ENCODE measurements at places on chromosomes 11 and 22.

DNA sequence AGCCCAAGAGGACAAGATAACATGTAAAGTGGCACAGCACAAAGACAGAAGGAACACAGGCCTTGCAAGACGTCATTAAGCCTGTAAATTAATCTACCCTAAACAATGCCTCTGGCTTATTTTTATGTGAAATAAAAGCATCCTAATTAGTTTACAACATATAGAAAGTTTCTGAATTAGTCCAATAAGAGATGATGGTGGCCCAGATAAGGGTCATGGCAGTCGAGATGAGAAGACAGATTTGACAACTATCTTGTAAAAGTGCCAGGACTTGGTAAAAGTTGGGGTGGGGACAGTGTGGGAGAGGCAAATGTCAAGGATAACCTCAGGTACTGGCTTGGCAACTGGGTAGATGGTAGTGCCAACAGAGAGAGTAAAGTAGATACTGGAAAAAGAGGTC is 13.6 kb downstream of the XRRA1 start:
- no peak for DNase-seq

DNA sequence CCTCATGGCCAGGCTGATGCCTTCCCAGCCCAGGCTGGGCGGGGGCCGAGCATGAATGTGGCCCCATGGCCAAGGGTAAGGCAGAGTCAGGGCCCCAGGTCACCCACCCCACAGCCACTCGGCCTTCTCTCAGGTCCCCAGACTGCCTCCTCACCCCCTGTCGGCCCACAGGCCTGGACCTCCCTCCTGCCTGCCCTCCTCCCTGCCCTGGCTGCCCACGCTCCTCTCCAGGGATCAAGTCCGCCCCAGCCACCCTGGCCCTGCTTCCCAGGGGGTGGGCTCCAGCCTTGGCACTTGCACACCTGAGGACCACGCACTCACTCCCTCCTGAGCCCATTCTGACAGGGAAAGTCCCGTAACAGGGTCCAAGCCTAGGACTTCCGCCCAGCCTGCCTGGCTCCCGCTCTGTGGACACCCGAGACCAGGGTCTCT is 37.8 kb upstream of the TH start:
- no peak for DNase-seq

DNA sequence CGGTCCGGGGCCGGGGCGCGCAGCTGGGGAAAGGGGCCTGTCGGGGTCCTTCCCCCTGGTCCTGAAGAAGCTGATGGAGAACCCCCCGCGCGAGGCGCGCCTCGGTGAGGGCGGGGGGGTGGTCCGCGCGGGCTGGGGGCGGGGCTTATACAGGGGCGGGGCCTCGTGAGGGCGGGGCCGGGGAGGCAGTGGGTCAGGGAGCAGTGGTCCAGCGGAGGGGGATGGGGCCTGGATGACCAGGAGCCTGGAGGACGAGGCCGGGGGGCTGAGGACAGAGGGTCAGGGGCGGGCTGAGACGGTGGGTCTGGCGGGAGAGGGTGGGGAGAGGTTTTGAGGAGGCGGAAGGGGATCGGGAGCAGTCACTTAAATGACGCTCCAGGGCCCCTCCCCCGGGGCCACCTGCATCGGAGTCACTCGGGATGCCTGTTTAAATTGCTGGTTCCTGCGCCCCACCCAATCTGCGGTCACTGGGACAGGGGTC is 396 bp downstream of the TEF start:
- DNase-seq, result no peak

- no peak for DNase-seq
Observed at GRCh38 chr11:85945788-85946187, 90.6 kb downstream of the CCDC83 start.

GRCh38 chr11:17353821-17354600 is 2.4 kb downstream of the NCR3LG1 start:
- DNase-seq, result no peak

- DNase-seq, result no peak
Observed at GRCh38 chr22:41407433-41407832, 25.7 kb downstream of the TEF start.

GRCh38 chr11:103450241-103450640 is 341.0 kb downstream of the DYNC2H1 start:
- DNase-seq, result no peak

DNA sequence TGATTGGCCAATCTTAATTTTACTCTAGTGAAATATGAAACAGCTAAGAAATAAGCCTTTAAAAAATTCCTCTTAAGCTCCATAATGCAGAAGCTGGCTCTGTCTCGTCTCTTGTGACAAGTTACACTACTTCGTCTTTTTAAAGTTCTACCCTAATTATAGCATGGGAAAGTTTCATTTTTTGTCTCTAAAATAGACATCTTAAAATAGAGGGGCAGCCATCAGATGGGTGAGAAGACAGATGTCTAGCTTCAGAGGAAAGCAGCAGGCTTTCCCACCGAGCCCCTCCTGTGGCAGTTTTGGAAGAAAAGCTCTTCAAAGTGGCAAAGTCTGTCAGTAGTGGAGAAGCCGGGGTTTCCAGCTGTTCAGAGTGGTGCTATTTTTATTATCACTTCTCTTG is 39.5 kb downstream of the XRRA1 start:
- no peak for DNase-seq

- DNase-seq, result no peak
Observed at GRCh38 chr22:39745789-39746188, 147.8 kb downstream of the ENTHD1 start.

- no peak for DNase-seq
Observed at GRCh38 chr22:48748860-48749554, 1078.7 kb downstream of the BRD1 start.

- no peak for DNase-seq
Observed at GRCh38 chr11:94545264-94546161, 1.8 kb downstream of the FUT4 start.

DNA sequence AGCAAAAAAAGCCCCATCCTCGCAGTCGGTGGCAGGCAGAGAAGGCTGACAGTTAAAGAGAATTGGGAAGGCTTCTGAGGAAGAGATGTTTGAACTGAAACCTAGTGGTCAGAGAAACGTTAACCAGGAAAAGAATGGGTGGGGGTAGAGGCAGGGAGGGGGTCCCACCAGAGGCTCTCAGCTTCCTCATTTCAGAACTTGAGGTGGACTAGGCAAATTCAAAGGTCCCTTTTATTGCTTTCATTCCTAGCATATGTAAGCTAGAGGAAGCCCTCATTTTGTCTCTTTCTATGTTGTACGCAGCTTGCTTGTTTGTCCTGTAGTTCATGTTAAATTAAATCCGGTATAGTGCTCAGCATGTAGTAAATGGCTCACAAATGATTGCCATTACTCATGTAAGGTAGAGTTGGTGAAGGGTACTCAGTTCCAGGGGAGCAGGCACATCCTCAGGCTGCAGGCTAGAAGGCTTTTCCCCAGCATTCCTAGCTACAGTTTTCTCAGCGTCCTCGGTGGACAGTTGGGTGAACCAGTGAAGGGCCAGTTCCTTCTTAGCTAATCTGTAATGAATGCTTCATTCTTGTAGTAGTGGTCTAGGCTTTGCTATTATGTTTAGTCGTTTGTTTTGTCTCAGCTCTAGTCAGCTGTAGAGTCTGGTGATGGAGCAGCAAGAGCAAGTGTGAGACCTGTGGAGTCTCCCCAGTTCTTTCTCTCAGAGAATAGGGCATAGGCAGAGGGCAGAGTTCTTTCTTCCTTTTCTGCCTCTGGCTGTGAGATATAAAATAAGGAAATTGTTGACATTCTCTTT is 58.6 kb downstream of the UVRAG start:
- no peak for DNase-seq

GRCh38 chr11:132718711-132719671 is 813.3 kb downstream of the OPCML start:
- no peak for DNase-seq

- DNase-seq, result no peak
Observed at GRCh38 chr11:56876621-56877275, 112.0 kb upstream of the OR5AK2 start.

- peak; percentile 71 for DNase-seq
Observed at GRCh38 chr11:723120-723883, 17.3 kb downstream of the EPS8L2 start.

- DNase-seq, result no peak
Observed at GRCh38 chr11:17514476-17514875, 29.7 kb downstream of the USH1C start.

GRCh38 chr22:18968011-18968749 is 32.1 kb upstream of the PRODH start:
- DNase-seq, result peak; percentile 63

- DNase-seq, result no peak
Observed at GRCh38 chr11:18408558-18409291, 3.4 kb upstream of the LDHC start.

DNA sequence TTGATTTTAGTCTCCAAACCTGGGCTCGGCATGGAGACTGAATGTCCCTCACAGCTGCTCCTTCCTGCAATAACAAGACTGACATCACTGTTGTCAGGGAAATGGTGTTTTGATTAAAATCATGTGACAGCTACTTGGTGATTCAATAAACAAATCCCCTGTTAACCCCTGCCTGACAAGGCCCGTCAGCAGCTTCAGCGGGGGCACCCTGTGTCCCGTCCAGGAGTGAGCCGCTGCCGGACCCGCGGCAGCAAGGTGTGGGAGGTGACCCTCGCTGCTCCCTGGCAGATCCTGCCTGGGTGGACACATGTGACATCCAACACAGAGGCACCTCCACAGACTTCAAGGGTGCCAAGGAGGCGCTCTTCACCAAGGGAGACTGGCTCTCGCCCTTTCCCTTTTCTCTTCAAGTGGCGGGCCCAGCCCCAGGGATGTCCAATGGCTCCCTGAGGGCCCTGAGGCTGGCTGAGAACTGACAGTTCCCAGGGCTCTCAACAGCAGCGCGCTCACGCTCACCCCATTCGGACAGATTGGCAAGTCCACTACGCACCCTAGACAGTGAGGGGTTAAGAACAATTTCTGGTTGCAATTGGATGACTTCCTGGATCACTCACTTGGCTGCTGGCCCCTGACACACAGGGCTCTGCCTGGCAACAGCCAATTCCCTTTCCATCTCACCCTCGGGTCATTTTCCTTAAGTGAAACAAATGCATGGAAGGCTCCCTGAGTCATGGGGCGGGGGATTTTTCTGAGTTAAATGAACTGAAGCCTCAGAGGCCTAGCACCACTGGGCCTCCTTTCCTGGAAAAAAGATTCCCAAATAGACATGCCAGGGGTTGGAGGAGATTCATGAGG is 30.7 kb downstream of the PPP2R1B start:
- peak; percentile 73 for DNase-seq

GRCh38 chr11:116955548-116955947 is 118.1 kb upstream of the APOA1 start:
- no peak for DNase-seq

DNA sequence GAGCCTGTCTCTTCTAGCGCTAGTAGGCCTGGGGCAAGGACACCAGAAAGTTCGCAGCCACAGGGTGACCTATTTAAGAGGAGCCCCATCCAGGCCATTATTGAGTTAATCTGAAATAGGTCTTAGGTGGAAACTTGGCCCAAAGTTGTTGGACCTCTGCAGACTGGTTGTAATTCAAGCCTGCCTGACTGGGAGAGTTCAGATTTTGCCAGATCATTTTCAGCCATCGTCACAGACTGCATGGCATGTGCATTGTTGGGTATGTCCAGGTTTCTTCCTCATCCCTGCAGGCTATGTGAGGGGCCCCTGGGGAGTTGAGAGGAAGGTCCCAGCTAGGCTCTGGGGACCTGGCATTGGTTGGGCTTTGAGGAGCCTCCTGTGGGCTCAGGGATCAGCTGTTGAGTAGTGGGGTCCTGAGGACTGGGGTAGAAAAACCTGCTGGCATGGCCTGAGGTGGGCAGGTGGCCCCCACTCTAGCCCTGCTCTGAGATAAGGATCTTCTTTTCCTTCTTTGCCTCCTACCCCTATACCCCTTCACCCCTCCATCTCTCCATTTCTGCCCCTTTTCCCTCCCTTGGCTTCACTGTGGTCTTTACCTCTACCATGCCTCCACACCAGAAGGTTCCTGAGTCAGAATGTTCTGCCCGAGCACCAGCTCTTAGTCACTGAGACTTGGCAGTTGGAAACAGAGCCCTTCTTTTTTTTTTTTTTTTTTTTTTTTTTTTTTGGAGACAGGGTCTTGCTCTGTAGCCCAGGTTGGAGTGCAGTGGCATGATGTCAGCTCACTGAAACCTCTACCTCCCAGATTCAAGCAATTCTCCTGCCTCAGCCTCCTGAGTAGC is 112.7 kb downstream of the MORC2 start:
- no peak for DNase-seq

DNA sequence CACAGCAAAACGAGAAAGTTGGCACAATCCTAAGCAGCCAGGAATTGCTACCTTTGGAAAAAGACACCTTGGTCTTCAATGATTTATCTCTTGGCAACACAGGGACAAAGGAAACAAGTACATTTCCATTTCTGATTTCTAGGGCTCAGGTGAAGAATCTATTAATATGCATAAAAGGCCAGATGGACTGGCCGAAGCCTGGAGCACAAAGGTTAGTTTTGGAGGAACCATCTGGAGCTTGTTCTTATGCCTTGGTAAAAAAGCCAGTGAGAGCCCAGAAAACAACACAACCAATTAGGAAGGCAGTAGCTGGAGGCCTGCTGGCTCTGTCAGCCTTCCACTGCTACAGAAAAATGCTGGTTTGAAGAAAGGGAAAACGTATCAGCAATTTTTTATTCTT is 713.5 kb upstream of the API5 start:
- no peak for DNase-seq

DNA sequence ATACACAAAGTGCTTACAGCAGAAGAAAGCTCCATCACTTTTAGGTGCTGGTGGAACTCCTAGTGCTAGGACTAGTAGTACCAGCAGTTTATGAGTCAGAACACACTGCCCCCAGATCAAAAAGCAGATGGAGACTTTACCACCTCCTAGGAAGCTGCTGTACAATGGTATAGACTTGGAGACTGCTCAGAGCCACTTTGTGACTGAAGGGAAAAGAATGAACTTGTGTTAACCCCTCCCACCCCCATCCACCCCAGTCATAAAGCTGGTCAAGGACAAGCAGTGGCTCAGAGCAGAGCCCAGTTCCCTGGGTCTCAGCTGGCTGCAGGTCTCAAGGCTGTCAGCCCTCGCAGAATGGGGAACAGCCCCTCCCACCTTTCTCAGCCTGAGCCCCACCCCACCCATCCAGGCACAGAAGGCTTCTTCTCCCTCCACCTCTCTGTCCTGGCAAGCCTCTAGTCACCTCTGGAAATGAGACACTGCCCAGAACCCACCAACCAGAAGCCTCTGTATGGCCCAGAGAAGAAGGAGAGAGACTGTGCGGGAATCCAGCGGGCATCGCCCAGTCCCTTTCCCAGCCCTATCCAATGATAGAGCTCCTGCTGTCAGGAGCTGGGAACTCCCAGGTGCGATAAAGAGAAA is 23.8 kb downstream of the PACSIN2 start:
- DNase-seq, result peak; percentile 75

- DNase-seq, result no peak
Observed at GRCh38 chr22:20940186-20940651, 23.0 kb downstream of the CRKL start.

DNA sequence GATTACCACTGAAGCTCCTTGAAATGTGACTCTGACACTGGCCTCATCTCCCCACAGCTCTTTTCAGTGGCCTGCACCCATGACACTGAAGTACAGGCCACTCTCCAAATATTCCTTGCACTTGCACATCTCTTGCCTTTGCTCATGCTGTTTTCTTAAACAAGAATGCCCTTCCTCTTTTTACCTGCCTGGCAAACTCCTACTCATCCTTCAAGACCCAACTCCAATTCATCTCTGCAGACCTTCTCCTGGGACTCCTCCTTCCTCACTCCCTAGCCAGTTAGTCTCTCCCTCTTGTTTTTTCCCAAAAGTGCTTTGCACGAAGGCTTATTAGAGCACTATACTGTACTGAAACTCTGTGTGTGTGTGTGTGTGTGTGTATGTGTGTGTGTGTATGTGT is 2.6 kb downstream of the KCNE3 start:
- DNase-seq, result no peak
